ENCODE measurements at places on chromosomes 3 and 15. TPM values are rescaled to one million over a fixed set of nuclear protein-coding genes. Genes with fewer than 3 reads are reported as not detected.

DNA sequence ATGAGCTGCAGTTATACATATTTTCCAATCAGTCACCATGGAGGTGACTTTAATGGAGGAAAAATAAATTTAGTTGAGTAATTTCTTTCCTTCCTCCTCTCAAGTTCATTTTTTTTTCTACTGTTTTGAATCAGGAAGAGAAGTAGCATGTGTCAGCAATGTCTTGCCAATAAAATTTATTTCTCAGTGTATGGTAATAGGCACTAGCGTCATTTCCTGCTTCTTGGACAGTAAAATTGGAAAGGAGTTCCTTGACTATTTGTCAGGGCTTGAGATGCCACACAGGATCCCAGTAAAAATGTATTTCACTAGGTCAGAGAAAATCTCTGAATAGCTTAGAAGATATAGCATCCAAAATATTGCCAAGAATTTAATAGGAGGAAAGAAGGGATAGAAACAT, 605.9 kb downstream of the ROBO1 start:
- H3K36me3 ChIP-seq, result no peaks in the 10 kb centered on the region
- H3K27ac ChIP-seq, result no peak overlapping the region
- DNase-seq, result no peak
- H3K4me3 ChIP-seq, result no peak overlapping the region
- H3K27me3 ChIP-seq, result no peaks in the 10 kb centered on the region
- no peaks in the 10 kb centered on the region for H3K4me1 ChIP-seq

DNA sequence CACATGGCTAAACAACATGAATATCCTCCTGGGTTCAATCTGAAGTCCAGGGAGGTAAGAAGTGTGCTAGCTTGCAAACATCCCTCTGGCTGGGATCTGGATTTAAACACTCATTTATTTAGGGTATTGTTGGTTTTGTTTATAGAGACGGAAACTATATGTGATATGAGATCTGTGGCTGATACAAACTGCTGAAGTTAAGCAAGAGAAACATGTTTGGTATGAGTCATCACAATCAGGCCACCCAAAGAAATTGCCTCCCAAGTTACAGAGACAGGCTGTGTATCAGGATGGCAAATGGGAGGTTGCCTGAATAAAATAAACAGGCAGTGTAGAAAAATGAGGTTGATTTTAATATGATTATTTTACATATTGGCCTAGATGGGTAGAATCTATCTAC, 562.1 kb downstream of the IGSF11 start:
- no peak overlapping the region for H3K27ac ChIP-seq
- H3K27me3 ChIP-seq, result peaks cover 1% of the 10 kb centered on the region
- no peak overlapping the region for H3K4me3 ChIP-seq

DNA sequence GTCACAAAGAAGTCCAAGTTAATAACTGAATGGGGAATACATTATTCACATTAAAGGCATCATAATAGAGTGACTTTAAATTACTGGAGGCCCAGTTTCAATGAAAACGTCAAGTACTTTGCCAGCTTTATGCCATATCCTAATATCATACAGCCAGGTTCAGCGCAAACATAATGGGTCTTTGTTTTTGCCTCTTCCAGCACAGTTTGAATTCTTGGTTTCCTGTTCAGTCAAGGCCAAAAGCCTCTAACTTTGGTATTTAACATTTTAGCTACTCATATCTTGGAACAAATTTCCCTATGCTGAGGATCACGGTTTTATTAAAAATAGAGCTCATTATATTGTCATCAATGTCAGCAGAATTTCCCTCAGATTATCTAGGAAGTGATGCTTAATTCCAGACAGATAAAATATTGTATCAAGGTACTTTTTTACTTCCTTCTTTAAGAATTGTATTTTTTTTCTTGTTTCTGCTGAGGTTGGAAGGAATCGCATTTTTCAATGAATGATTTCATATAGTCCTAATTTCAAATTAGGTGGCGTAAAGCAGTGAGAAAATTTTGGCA, 269.2 kb downstream of the THRB start:
- DNase-seq, result no peak
- H3K27me3 ChIP-seq, result no peaks in the 10 kb centered on the region
- peaks cover 1% of the 10 kb centered on the region for H3K36me3 ChIP-seq
- peaks cover 41% of the 10 kb centered on the region for H3K4me1 ChIP-seq

LINGO1 gene
- total RNA-seq, result 12.2 TPM

- no peak overlapping the region for H3K27ac ChIP-seq
- no peak for DNase-seq
- H3K4me3 ChIP-seq, result no peak overlapping the region
- no peaks in the 10 kb centered on the region for H3K4me1 ChIP-seq
- peaks cover 18% of the 10 kb centered on the region for H3K27me3 ChIP-seq
These were observed 107.2 kb downstream of the PYDC2 start for GRCh38 chr3:191568206-191568605.

- H3K4me1 ChIP-seq, result no peaks in the 10 kb centered on the region
- H3K27me3 ChIP-seq, result no peaks in the 10 kb centered on the region
- no peak for DNase-seq
- H3K36me3 ChIP-seq, result peaks cover 3% of the 10 kb centered on the region
- H3K4me3 ChIP-seq, result no peak overlapping the region
These were observed 84.2 kb upstream of the IL12A start for GRCh38 chr3:159904455-159904854.

PLXNB1 gene
- 108 TPM for total RNA-seq

All from chondrocyte (in vitro differentiated cells).